ENCODE measurements at places on chromosomes 5 and 9. TPM values are rescaled to one million over a fixed set of nuclear protein-coding genes. Genes with fewer than 3 reads are reported as not detected.

SPATA31D4 gene
- not detected for total RNA-seq

MSX2 gene
- 2.3 TPM for total RNA-seq

C1QTNF3 gene
- total RNA-seq: 0.49 TPM

SLF1 gene
- 7.1 TPM for total RNA-seq

UBAP1 gene
- total RNA-seq: 37.6 TPM

DNA sequence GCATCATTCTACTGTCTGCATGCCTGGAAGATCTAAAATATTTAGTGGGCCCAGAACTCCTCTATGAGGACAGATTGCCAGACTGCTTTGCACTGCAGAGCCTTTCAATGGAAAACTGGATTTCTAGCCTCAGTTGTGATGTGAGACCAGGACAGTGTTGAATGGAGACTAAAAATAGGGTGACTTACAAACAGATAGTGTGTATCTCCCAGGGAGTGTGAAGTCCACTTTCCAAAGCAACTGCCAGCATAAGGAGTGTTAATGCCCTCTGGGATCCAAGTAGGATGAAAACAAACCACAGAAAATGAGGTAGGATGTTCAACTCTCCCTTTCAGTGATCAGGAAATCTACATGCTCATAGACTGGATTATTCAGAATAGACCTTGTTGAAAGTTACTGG is 119.5 kb downstream of the GRIA1 start:
- no peak for DNase-seq

DNA sequence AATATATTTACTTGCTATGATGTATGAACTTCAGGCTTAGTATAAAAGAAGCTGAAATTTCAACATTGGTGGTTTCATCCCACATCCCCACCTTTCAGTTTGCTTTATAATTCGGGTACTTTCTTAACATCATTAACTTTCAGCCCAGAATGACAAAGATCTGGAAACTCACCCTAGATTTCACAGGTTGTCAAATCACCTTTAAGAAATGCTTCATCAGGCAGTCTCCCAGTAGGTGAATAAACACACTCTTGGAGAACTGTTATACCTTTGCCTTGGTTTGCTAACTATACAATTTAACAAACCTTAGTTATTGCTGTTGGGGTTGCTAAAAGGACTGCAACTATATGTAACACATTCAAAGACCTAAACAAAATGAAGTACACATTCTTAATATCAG is 54.4 kb downstream of the MLANA start:
- DNase-seq: no peak

DNA sequence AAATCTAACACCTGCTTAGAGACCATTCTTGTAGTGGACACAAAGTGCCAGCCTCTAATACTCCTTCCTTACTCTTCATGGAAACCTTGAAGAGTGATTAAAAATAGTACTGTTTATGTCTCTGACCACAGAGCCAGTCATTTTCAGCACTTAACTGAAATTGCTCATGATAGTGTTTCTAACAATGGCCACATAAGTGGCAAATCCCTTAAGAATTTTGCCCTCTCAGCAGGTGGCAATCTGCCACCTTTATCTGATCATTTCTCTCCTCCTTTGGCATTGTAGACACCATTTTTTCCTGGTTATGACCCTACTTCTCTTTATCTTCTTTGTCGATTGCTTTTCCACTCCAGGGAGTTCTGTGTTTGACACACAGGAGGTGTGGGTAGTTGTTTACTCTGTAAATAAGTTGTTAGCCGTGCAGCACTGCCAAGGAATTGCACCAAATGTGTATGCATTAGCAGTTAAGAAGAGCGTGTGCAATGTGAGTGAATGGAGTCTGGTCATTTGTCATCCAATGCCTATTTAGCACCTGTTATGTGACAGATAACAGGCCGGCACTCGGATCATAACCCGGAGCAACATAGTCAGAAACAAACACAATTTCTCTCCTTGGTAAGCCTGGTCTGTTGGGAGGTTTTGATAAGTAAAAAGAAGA is 36.8 kb upstream of the STARD4 start:
- no peak for DNase-seq

GRCh38 chr5:178467568-178468195 is 122.5 kb downstream of the COL23A1 start:
- peak; percentile 46 for DNase-seq

DNA sequence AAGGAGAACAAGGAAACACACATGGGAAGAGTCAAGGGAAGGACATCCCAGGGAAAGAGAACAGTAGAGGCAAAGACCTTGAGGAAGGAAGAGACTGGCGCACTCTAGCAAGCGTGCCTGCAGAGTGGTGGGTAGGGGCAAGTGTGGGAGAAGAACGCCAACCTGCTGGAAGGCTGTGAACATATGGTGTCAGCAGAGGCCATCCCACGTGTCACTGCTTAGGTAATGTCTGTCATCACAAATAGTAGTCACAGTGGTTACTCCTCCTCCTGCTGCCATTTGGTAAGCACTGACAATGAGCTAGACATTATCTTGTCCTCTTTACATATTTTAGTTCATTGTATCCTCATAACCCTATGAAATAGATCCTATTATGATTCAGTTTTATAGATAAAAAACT is 206.4 kb upstream of the TRIM32 start:
- DNase-seq: no peak

GRCh38 chr9:36665921-36666431 is 93.3 kb downstream of the MELK start:
- no peak for DNase-seq

GRCh38 chr5:89534331-89534730 is 651.3 kb upstream of the MEF2C start:
- DNase-seq: no peak

All from left ventricle myocardium inferior (tissue), 1 donor.